ENCODE measurements at places on chromosomes 6 and 20.
A peak's percentile ranks its signal among the peaks of the same experiment; 100 is the strongest.

DNA sequence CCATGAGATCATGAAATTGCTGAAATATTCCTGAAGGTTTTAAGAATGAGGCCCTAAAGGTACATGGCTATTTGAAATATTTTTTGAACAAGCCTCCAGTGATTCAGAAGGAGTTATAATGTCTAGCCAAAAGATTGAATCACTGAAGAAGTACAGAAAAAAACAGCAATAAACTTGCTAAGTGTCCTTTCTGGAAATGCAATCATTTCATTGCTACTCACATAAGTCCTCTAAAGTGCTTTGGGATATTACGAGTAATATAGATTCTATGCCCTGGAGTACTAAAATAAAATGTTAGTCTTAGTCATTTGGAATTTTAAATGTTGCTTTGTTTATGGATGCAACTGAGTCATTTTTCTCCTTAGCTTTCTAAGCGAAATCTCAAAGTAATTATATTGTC, 32.7 kb downstream of the CENPW start:
- DNase-seq: no peak

GRCh38 chr20:41176711-41177552, 39.6 kb downstream of the PLCG1 start:
- no peak for DNase-seq

DNA sequence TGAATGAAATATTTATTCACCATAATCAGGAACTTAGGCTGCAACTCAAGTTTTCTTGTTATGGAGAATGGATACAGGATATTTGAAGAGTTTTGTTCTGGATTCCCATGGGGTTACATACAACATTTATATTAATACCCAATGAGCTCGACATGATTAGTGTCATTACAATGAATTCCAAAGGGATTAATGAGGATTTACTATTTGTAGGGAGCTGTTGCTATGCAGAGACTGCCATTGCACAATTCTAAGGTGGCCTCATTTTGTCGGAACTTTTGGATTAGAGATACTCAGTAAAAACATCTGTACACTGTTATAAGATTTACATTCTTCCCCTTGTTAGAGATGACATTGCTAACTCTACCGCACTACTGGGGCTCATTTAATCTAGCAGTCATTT, 586.8 kb upstream of the MAP3K7 start:
- DNase-seq: no peak

DNA sequence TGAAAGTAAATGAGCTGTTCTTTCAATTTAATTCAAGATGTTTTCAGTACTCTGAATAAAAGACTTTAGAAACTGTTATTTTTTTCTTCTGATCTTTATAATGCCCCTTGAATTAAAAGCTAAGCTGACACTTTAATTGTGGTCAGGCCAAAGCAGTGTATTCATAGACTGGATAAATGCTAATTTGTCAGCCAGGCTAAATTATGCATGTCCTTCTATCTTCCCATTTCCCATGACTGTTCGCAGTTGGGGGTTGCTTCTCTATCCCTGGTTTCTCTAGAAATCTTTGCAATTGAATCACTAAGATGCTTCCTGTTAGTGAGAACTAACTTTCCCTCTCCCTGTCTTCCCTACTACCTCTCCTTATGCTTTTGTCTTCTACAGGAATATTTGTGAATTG, 396.2 kb downstream of the RFPL4B start:
- DNase-seq: no peak

DNA sequence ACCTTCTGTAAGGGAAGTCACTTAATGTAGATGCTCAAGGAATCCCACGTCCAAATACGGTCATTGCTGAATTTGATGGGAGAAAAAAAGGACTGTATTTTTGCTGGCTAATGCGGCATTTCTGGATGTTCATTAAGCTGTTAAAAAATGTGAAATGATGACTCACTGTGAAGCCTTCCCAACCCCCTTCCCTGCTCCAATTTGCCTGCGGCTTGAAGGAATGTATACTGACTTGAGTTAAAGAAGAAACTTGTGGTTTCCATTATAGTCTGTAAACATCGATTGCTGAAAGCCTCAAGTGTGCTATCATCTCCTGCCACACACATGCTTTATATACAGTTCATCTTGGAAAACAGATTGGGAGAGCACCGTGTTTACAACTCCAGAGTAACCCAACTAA, 249.1 kb upstream of the JAG1 start:
- DNase-seq: peak; percentile 95

DNA sequence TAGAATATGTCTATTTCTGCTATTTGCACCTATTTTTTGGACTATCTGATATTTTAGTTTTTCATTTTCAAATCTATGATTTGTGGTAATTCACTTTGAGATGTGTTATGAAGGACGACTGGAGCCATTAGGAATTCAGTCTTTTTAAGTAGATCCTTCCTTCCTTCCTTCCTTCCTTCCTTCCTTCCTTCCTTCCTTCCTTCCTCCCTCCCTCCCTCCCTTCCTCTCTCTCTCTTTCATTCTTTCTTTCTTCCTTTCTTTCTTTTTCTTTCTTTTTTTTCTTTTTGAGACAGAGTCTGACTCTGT, 46.1 kb upstream of the ENPP1 start:
- no peak for DNase-seq

DNA sequence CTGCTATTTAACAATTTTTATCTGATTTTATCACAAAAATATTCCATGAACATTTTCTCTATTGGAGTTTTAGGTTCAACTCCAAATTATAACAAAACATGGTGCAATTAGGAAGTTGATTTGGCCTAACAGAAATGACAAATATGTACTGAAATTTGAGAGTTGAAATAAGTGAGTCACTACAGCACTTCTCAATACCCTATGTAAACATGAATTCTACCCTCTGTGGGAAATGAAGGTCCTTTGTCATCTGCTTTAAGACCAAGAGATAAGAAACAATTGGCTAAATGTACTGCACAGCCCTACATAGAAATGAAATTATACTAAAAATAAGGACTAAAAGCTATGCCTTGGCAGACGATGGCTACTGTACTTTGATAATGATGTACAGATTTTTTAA, 86.2 kb upstream of the BEND6 start:
- no peak for DNase-seq

DNA sequence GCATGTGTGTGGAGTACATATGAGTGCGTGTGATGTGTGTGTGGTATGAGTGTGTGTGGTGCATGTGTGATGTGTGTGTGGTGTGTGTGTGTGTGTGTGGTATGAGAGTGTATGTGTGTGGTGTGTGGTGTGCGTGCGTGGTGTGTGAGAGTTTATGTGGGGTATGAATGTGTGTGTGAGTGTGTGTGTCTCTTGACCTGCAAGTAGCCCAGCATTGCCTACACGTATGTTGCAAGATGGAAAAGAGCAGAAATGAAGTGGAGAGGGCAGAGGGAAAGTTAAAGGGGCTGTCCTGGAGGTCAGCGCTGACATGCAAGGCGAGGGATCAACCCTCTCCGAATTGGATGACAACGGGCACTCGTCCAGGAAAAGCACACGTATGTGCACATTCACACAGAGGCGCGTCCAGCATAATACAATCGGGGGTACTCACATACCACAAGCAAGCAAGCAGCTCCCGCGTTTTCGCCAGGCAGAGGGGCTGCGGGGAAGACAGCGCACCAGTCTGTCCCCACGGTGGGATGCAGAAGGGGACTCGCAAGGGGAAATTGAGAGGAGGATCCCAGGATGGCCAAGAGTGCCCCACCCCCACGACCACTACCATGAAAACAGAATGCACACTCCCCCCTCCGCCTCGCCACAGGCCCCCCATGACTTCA, 174.5 kb upstream of the AFDN start:
- no peak for DNase-seq

DNA sequence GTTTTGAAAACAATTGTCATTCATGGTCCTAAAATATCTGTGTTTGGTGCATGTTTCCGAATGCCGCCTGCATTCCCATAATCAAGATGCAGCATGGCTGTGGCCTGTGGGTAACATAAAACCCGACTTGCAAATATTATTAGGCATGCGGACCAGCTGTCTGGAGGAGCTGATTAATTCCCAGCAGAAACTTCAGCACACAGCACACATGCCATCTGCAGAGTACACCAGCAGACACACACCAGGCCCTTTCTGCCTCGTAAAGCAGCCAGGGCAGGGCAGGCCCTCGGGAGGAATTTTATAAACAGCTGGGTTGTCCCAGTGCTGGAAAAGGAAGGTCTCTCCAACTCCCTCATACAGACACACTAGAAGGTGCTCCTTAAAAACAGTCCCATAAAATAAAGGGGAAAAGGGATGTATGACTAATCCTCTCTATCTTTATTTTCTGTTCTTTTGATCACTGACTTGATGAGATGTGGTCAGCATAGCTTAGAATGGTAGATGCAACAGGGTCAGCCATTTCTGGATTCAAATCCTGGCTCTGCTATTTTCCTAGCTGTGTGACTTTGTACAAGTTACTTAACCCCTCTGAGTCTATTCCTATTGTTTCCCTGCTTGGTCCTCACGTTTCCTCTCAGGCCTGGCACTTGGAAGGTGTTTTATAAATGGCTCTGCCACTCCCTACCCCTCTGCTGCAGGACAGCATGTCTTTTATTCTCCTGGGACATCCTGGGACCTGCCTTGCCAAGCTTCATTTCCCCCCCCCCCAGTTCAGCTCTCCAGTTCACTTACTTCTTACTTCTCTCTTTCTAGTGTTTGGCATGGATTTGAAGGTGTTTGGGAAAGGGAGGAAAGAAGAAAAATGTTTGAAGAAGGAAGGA, 85.9 kb upstream of the TRAF3IP2 start:
- DNase-seq: peak; percentile 5

GRCh38 chr6:160795721-160796120, 93.7 kb downstream of the PLG start:
- DNase-seq: no peak

GRCh38 chr20:37240337-37241067, 21.1 kb downstream of the GHRH start:
- no peak for DNase-seq

GRCh38 chr6:38027685-38028373, 208.3 kb downstream of the ZFAND3 start:
- DNase-seq: no peak

- no peak for DNase-seq
Measured at GRCh38 chr6:11083956-11084355, 9.7 kb upstream of the SMIM13 start.

GRCh38 chr6:39416728-39417127, 94.2 kb upstream of the KCNK16 start:
- DNase-seq: peak; percentile 52

DNA sequence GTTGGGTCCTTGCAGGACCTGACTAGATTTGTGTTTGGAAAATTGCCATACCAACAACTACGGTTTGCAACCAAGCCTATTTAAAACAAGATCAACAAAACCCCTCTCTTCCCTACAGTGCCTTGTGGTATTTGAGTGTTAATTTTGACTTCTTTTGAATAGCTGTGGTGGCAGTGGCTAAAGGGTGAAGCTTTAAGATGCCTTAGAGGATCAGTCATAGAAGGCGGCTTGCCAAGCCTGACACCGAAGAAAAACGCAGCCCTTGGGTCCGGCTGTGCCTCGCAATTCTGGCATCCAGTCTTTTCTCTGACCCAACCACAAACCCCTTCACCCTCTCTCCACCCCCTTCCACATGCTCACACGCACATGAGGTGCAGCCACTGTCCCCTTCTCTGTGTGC, 32.6 kb downstream of the BMP6 start:
- peak; percentile 85 for DNase-seq

GRCh38 chr6:39053854-39054576, 5.4 kb downstream of the GLP1R start:
- DNase-seq: no peak

DNA sequence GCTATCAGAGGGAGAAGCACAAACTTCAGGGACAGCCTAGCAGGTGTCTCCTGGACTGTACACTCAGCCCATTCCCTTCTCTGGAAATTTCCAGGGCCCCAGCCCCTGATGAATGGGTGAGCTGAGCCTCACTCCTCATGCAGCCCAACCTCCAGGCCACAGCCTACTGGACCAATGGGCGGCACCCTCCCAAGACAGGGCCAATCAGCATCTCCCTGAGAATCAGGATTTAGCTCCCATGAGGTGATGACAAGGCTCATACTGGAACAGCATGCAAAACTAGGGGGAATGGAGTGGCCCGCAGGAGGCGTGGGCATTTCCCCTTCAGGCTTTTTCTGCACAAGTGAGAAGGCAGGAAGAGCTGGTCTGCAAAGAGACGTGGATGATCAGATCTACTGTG, 29.0 kb downstream of the NFATC2 start:
- no peak for DNase-seq

DNA sequence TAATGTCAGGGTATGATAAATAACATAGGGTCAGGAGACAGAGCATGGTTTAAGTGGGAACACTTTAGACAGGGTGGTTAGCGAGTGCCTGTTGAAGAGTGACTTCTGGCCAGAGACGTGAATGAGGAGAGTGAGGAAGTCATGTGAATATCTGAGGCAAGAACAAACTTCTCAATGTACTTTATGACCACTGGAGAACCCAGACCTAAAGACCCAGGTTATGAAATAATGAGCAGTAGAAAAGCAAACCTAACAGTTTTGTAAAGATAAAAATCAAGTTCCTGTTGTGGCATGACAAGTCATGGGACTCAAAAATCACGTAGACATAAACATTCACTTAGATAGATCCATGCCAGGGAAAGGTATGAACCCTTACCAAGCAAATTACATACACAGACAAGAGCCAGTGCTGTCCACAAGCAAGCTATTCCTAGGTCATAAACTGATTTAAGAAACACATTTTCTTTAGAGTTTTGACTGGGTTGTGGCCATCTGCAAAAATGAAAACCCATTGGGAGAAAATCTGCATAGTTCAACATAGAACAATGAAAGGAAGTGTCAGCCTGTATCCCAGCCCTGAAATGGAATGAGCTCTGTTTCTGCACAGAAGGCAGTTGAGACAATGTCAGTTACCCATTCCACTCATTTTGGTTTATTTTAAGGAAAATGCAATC, 2.2 kb upstream of the MYCT1 start:
- no peak for DNase-seq

DNA sequence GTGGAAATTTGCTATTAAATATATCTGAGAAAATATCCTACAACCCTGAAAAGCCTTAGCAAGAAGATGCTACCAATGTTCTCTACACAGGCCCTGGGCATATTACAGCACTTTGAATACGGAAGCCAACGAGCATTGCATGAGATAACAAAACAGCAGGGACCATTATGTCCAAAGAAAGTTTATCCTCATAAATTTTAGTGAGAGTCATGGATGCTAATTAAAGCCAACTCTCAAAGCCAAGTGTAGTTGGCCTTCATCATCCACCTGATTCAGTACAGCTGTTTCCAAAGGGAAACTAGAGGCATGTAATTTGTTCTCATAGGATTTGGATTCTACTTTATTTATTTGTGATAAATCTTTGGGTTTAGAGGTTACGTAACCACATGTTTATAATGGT, 564.8 kb downstream of the RFPL4B start:
- DNase-seq: no peak

DNA sequence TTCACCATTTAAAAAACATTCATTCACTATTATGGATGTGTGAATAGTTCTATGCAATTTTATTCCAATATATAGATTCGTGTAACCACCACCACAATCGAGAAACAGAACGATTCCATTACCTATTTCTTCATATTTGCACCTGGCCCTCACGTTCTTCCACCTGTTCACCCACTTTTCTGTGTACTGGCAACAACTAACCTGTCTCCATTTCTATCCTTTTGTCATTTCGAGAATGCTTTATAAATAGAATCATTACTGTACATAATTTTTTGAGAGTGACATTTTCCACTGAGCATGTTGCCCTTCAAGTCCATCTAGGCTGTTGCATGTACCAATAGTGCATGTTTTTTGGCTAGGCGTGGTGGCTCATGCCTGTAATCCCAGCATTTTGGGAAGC, 23.2 kb upstream of the STX11 start:
- no peak for DNase-seq

- DNase-seq: no peak
Measured at GRCh38 chr6:148608199-148608951, 138.5 kb upstream of the UST start.
